ENCODE measurements at places on chromosomes 7 and 10.

DNA sequence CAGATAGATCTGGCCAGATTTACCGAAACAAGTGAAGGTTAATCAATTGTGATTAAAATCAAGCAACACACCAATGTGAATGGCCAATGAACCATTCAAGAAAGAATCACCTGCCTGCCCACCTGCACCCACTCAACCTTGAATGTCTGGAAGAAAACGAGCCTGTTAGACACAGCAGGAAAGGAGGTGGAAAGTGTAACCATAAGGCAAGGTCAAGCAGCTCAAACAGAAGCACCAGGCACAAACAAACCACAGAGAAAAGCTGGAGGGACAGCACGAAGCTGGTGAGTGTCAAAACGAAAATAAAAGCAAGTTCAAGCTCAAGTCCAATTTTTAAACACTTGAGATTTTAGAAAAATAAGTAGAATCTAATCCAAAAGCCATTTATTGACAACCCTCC lies 64.9 kb downstream of the STEAP1B start:
- no peak for DNase-seq

- no peak for DNase-seq
These were observed 7.6 kb upstream of the KCP start for GRCh38 chr7:128918016-128918665.

- DNase-seq: no peak
These were observed 239.9 kb upstream of the ZMIZ1 start for GRCh38 chr10:78828647-78829539.

GRCh38 chr7:80232979-80233724 lies 98.5 kb downstream of the GNAI1 start:
- no peak for DNase-seq

GRCh38 chr10:103894441-103894864 lies 23.5 kb downstream of the STN1 start:
- DNase-seq: no peak

- DNase-seq: no peak
These were observed 16.3 kb downstream of the TPST1 start for GRCh38 chr7:66221442-66221841.

- DNase-seq: no peak
These were observed 60.3 kb downstream of the RAB18 start for GRCh38 chr10:27564398-27564797.

DNA sequence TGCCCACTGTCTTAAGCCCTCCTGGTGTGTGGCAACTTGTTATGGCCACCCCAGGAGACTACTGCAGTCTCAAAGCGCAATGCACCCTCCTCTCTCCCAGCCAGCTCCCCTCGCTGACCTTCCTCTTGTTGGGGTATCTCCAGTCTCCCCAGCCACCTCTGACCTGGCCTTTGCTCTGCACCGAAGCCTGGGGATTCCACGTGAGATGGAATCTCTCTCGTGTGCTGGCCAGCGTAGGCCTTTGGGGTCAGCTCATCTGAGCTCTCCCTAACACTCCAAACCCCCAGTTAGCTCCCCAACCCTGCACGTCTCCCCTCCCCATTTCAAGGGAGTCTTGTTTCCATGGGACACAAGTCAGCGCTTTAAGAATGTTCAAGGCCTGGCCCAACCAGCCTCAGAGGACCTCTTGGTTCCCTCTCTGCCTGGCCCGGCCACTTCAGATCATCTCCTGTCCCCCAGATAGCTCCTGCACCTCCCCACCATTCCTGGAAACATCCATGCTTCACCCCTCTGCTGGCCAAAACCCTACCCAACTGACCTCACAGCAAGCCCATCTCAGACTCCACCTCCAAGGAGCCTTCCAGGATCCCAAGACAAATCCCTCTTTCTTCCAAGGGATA lies 11.2 kb downstream of the ITPRIP start:
- no peak for DNase-seq

Measured in GM12864 (cell line).